ENCODE measurements at places on chromosomes 1 and 21.

DNA sequence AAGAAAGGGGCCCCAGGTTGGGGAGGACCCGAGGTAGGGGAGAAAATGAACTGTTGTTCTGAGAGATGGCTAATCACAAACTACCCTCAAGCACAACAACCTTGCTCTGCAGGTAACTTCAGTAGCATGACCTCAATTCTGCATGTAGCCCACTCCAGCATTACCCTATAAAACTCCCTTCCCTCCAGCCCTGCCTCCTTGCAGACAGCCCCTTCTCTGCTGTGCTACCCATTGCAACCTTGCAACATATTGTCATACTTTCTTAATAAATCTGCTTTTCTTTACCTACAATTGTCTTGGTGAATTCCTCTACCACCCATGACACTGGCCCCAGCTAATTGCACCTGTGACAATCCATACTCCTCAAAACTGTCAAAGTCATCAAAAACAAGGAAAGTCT lies 428.9 kb downstream of the MATN1 start:
- no peak for DNase-seq

- no peak for DNase-seq
Measured at GRCh38 chr1:169495046-169495775, 9.5 kb upstream of the SLC19A2 start.

- DNase-seq = no peak
Measured at GRCh38 chr1:42735477-42736105, 4.4 kb downstream of the CLDN19 start.

- DNase-seq = no peak
Measured at GRCh38 chr1:223245983-223246382, 102.9 kb upstream of the TLR5 start.

DNA sequence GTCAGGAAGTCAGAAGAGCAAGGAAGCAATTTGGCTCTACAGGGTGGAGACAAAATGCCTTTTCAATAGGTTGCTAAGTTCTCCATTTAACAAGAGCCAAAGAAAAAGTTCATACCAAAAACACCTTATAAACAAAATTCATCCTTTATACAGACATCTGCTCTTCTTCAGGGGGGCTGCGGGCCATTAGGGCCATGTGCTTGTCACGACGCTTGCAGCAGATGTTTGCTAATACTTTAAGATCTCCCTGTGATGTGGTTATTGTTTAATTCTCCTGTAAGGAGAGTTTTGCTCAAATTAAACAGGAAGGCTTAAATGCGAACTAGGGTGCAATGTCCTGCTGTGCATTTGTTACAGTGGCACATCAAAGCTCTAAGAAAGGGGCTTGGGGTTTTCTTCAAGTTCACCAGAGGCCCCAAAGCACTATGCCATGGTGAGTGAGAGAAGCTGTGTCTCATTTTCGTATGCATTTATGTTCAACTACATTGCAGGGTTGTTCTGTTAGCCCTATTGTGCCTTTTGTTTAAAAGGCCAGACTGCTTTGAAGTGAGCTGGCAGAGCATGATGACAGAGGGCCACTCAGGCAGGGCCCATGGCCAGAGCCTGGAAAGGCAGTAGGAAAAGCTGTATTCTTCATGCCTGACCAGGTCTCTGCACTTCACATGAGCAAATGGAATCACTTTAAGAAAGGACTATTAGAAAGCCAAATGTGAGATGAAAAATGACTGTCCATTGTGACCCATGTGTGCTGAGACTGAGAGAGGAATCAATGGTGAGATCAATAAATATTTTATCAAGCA lies 24.8 kb upstream of the NTPCR start:
- no peak for DNase-seq

GRCh38 chr1:18794561-18794960 lies 64.9 kb downstream of the TAS1R2 start:
- DNase-seq = no peak
